ENCODE measurements at places on chromosomes 2 and 18. TPM values are rescaled to one million over a fixed set of nuclear protein-coding genes. Genes with fewer than 3 reads are reported as not detected.
A peak's percentile ranks its signal among the peaks of the same experiment; 100 is the strongest.

HOXD12 gene
- total RNA-seq: not detected

SOWAHC gene
- total RNA-seq: 0.25 TPM

DNA sequence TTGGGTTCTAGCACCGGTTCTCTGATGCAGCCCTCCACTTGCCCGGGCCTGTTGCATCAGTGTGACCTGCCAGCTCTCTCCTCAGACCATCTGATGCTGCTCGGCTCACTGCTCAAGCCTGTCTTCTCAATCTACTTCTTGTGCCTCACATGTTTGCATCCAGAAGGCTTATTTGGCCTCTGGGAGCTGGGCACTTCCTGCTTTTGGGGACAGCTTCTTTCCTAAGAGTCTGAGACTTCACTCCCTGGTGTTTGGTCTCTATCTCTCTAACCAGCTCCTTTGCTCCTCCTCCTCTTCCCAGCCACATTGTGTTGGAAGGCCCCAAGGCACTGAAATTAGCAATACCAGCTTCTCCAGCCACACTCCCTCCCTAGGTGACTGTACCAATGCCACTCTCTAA lies 212.8 kb downstream of the CDCA7 start:
- H3K27ac ChIP-seq: no peak overlapping the region
- peaks cover 38% of the 10 kb centered on the region for H3K27me3 ChIP-seq
- DNase-seq: no peak
- H3K36me3 ChIP-seq: no peaks in the 10 kb centered on the region
- peaks cover 3% of the 10 kb centered on the region for H3K4me1 ChIP-seq

SLC23A3 gene
- total RNA-seq: 2.8 TPM

GRCh38 chr2:150705357-150705756 lies 217.9 kb upstream of the RND3 start:
- H3K36me3 ChIP-seq: no peaks in the 10 kb centered on the region
- DNase-seq: no peak
- no peaks in the 10 kb centered on the region for H3K27me3 ChIP-seq
- no peak overlapping the region for H3K27ac ChIP-seq

DNA sequence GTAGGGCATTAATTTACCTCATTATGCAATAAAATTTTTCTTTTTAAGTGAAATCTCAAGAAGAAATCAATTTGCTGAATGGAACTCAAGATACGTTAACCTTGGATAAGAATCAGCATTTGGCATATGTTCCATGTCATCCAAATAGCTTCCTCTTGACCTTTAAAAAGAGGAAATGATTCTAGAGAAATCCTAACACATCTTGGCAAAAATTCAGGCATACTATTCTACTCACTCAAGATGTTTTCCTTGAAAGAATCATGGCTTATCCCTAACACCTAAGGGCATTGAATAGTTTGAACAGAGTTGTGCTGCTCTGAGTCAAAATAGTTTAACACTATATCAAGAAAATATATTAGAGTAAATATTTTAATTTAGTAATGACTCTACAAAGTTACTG lies 678.0 kb downstream of the EPHA4 start:
- no peaks in the 10 kb centered on the region for H3K27me3 ChIP-seq
- no peak overlapping the region for H3K27ac ChIP-seq
- H3K4me3 ChIP-seq: no peak overlapping the region
- no peak for DNase-seq

DNA sequence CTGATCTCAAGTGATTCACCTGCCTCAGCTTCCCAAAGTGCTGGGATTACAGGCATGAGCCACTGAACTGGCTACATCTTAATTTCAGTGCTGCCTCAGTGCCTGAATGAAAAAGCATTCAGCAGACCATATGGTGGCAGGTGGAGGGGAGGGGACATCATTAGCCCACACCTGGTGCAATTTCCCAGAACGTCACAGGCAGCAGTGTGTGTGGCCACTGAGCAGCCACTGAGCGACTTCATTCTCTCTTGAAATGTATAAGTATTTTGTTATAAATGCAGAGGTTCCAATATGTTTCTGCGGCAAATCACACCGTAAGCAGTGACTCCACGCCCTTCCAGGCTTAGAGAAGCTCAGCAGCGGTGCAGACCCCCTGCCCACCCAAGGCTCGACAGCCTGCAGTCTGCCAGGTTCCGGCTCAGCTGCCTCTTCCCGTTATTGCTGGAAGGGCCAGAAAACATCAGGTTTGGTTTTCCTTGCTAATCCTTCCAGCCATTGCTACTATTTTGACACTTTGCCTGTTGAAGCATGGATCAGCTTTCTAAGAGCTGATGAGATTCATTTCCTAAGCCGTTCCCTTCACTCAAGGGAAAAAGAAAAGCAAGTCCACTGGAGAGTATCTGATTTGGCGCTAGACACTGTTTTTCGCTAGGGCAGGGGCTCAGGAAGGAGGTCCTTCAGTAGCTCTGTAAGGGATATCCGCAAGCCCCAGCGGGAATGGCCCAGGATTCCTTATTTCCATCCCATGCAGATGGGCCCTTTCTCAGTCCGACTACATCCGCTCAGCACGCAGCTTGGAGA lies 250.7 kb downstream of the VAPA start:
- peaks cover 2% of the 10 kb centered on the region for H3K4me1 ChIP-seq
- no peak for DNase-seq
- H3K27ac ChIP-seq: no peak overlapping the region

GRCh38 chr2:133512121-133512520 lies 56.1 kb downstream of the NCKAP5 start:
- no peak overlapping the region for H3K27ac ChIP-seq
- H3K36me3 ChIP-seq: no peaks in the 10 kb centered on the region
- H3K4me1 ChIP-seq: no peaks in the 10 kb centered on the region
- no peaks in the 10 kb centered on the region for H3K27me3 ChIP-seq
- no peak for DNase-seq

- H3K4me3 ChIP-seq: no peak overlapping the region
- H3K27me3 ChIP-seq: peaks cover 7% of the 10 kb centered on the region
- no peak for DNase-seq
- H3K36me3 ChIP-seq: no peaks in the 10 kb centered on the region
- H3K4me1 ChIP-seq: no peaks in the 10 kb centered on the region
- H3K27ac ChIP-seq: no peak overlapping the region
Observed at GRCh38 chr18:2330764-2331163, 240.5 kb downstream of the METTL4 start.

DNA sequence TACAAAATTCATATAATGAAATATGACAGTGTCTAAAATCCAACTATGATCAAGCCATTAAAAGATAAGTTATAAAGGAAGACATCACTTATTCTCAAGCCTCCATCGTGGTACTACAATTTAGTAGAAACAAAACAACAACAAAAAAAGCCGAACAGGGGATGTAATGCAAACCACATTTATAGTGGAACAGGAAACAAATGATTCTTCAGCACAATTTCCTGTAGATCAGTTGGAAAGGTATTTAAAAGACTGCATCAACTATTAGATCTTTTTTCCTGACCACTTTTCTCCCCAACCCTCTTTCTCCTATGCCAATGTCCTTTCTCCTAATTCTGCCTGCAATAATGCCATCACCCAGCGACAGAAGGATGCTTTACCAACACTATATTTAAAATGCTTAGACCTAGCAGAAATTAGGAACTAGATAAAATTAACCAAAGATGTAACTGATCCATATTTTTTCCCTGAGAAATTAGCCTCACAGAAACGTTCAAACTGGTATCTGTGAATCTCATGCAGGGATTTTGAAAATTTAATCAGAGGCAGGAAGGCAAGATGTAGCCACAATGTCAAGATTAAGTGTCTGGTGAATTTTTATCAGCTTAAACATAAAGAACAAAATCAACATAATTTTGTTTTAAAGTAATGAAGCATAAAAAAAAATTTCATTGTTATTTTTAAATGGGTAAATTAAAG lies 271.4 kb downstream of the TCF4 start:
- no peak overlapping the region for H3K4me3 ChIP-seq
- peaks cover 8% of the 10 kb centered on the region for H3K4me1 ChIP-seq
- no peaks in the 10 kb centered on the region for H3K36me3 ChIP-seq
- H3K27me3 ChIP-seq: peaks cover 28% of the 10 kb centered on the region
- no peak overlapping the region for H3K27ac ChIP-seq
- no peak for DNase-seq

TBR1 gene
- total RNA-seq: not detected

GPR35 gene
- 5.1 TPM for total RNA-seq

GRCh38 chr2:38030635-38031355 lies 45.2 kb downstream of the CYP1B1 start:
- H3K4me1 ChIP-seq: no peaks in the 10 kb centered on the region
- no peaks in the 10 kb centered on the region for H3K36me3 ChIP-seq
- no peak for DNase-seq
- H3K27ac ChIP-seq: no peak overlapping the region
- peaks cover 21% of the 10 kb centered on the region for H3K27me3 ChIP-seq

GRCh38 chr2:31347750-31348149 lies 66.8 kb downstream of the XDH start:
- H3K36me3 ChIP-seq: no peaks in the 10 kb centered on the region
- no peak overlapping the region for H3K4me3 ChIP-seq
- DNase-seq: no peak
- H3K4me1 ChIP-seq: no peaks in the 10 kb centered on the region
- no peak overlapping the region for H3K27ac ChIP-seq

KRCC1 gene
- total RNA-seq: 20.5 TPM

- peak overlapping the region; percentile 100 for H3K27ac ChIP-seq
- H3K4me1 ChIP-seq: peaks cover 47% of the 10 kb centered on the region
- no peaks in the 10 kb centered on the region for H3K27me3 ChIP-seq
- peak overlapping the region; percentile 100 for H3K4me3 ChIP-seq
Observed at GRCh38 chr2:27664622-27665363, 1.1 kb downstream of the SLC4A1AP start.

CHRND gene
- not detected for total RNA-seq

GRCh38 chr2:165633431-165633830 lies 160.6 kb downstream of the GALNT3 start:
- no peak overlapping the region for H3K4me3 ChIP-seq
- H3K36me3 ChIP-seq: no peaks in the 10 kb centered on the region
- peaks cover 2% of the 10 kb centered on the region for H3K27me3 ChIP-seq
- DNase-seq: no peak

- peaks cover 27% of the 10 kb centered on the region for H3K27me3 ChIP-seq
- no peaks in the 10 kb centered on the region for H3K36me3 ChIP-seq
- no peak overlapping the region for H3K4me3 ChIP-seq
- H3K27ac ChIP-seq: no peak overlapping the region
- DNase-seq: no peak
Observed at GRCh38 chr2:218788529-218789255, 6.7 kb downstream of the CYP27A1 start.

ANKRD29 gene
- total RNA-seq: 0.25 TPM

DNA sequence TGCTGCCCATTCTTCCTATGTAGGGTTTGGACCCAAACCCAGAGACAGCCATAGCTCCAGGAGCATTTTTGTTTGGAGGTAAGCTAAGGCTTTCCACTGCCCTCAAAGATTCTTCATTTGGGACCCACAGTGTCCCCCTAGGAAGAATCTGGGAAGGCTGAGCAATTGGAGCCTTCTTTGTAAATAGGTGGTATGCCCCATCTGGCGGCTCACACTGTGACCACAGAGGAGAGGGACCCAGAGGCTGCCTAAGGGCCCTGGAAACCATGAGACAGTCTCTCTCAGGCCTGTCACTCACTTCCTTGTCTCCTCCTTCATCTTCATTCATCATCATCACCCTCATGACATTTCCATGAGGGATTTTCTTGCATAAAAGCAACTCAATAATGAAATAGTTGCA lies 215.4 kb upstream of the OSR1 start:
- no peaks in the 10 kb centered on the region for H3K4me1 ChIP-seq
- H3K27ac ChIP-seq: no peak overlapping the region
- no peak for DNase-seq
- H3K4me3 ChIP-seq: no peak overlapping the region

GRCh38 chr2:172998547-172999272 lies 76.9 kb upstream of the MAP3K20 start:
- peaks cover 5% of the 10 kb centered on the region for H3K27me3 ChIP-seq
- no peaks in the 10 kb centered on the region for H3K4me1 ChIP-seq
- H3K36me3 ChIP-seq: no peaks in the 10 kb centered on the region
- no peak for DNase-seq
- no peak overlapping the region for H3K27ac ChIP-seq

MPP4 gene
- not detected for total RNA-seq

SH3RF3 gene
- 0.17 TPM for total RNA-seq

UBXN4 gene
- 116 TPM for total RNA-seq

DNA sequence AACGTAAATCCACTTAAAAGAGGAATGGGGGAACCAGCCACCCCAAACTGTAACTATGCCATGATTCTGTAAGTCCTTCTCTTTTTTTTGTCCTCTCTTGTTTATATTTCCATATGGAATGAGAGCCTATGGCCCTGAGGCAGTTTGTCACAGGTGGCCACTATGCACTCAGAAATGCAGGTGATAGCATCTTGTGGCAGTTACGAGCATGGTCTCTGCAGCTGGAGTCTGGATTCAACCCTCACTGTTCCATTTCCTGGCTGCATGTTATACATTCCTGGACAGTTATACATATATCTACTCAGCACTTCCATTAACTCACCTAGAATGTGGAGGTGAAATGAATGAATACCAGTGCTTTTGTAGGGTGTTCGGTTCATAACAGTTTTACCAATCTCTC lies 291.5 kb upstream of the FANCL start:
- H3K27ac ChIP-seq: no peak overlapping the region
- DNase-seq: no peak
- no peak overlapping the region for H3K4me3 ChIP-seq
- no peaks in the 10 kb centered on the region for H3K27me3 ChIP-seq
- H3K36me3 ChIP-seq: no peaks in the 10 kb centered on the region

ALK gene
- total RNA-seq: not detected

MATN3 gene
- not detected for total RNA-seq

DNA sequence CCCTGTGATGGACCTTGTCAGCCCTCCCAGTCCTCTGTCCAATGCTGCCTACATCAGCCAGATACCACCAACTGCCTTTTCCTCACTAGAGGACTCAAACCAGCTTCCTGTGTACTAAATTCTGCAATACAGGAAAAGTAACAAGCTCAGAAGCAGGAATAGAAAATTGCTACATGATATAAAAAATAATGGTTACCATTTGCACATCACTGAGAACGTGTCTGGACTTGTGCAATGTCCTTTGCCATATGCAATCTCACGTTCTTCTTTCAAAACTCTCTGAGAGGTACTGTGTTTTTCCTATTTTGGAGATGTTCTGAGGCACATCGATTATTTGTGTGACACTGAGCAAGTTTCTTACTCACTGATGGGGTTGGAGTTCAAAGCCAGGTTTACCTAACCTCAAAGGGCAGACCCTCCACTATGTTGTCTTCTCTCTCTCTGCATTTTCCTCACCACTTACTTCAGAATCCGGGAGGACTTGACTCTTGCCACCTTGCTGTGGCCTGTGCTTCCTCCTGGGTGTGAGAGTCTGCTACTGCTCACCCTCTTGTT lies 12.1 kb downstream of the UPP2 start:
- H3K36me3 ChIP-seq: no peaks in the 10 kb centered on the region
- DNase-seq: no peak
- no peaks in the 10 kb centered on the region for H3K4me1 ChIP-seq
- no peak overlapping the region for H3K4me3 ChIP-seq
- peaks cover 4% of the 10 kb centered on the region for H3K27me3 ChIP-seq
- no peak overlapping the region for H3K27ac ChIP-seq

- no peak for DNase-seq
- no peaks in the 10 kb centered on the region for H3K27me3 ChIP-seq
- H3K27ac ChIP-seq: no peak overlapping the region
Observed at GRCh38 chr18:62876828-62877227, 161.5 kb downstream of the PHLPP1 start.

- H3K4me3 ChIP-seq: no peak overlapping the region
- no peak overlapping the region for H3K27ac ChIP-seq
- H3K4me1 ChIP-seq: no peaks in the 10 kb centered on the region
Observed at GRCh38 chr18:39624961-39625360, 2059.4 kb upstream of the CELF4 start.

Measured in activated CD4-positive, alpha-beta T cell treated with anti-CD3 and anti-CD28 coated beads, Interleukin-2, amount 10 ng/mL, durations not matched to agents 7 days and 5 days (primary cell).